Suppressor macrophage treated with lipopolysaccharide for 4 hours (primary cell): ENCODE measurements at places on chromosomes 3 and 15.
A peak's percentile ranks its signal among the peaks of the same experiment; 100 is the strongest.

GRCh38 chr3:67866571-67866970 is 212.2 kb upstream of the SUCLG2 start:
- no peak for DNase-seq

DNA sequence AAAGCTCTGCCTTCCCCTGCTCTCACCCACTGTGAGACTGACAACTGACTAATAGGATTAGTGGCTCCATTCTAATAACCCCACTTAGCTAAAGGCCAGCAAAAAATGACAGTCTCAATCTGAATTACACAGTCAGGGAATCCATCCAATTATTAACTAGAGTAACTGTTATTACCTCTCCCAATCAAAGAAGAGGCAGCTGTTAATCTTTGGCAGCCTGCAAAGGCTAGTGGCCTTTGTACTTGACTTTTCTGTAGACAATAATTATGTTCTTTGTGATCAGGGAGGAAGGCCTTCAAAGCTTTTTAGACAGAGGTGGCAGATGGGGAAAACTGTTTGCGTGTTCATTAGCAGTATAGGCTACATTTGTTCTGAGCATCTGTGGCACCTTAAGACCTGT is 177.7 kb downstream of the ISL2 start:
- no peak for DNase-seq

- peak; percentile 48 for DNase-seq
Measured at GRCh38 chr15:76809412-76810103, 95.6 kb downstream of the SCAPER start.

- no peak for DNase-seq
Measured at GRCh38 chr15:77723756-77724155, 91.0 kb upstream of the LINGO1 start.

- peak; percentile 0 for DNase-seq
Measured at GRCh38 chr3:124557-125179, 71.9 kb upstream of the CHL1 start.

- peak; percentile 97 for DNase-seq
Measured at GRCh38 chr3:195914648-195915473, 6.5 kb upstream of the TNK2 start.

DNA sequence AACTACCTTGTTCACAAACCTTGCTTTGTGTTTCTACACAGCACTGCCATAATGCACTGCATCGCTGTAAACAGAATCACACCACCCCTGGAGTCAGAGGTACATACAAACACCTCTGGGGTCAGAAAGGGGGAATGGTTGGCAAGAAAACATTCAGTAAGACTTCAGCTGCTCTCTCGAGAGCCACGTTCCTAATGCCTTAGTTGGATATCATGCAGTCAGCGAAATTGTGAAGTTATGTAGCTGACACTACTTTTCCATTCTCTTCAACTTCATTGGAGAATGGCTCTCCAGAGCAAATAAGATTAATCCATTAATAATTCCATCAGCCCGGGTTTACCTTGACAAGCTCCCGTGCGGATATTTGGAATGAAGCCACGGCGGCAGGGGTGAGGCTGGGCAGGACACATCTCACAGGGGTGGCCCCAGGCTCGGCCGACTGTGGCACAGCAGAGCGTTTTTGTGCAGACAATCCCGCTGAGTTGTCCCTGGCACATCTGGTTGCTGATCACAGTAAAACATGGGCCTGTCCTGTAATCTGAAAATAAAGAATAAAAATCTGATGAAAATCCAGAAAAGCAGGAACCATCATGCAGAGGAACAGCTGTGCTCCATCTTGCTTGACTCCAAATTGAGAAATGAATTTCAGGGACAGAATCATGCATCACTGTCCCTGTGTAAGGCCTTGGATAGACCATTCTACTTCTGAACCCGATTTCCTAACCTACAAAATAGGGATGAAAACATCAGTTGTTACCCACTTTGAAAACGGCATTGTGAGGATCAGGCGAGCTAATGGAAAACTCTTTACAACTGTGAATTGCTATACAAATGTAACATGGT is 108.0 kb downstream of the FBN1 start:
- DNase-seq, result no peak

GRCh38 chr3:109853077-109853731 is 515.9 kb upstream of the DPPA4 start:
- DNase-seq, result no peak

GRCh38 chr15:77083381-77084160 is 12.7 kb upstream of the TSPAN3 start:
- peak; percentile 51 for DNase-seq

- no peak for DNase-seq
Measured at GRCh38 chr3:158771577-158771976, 30.3 kb upstream of the MFSD1 start.

GRCh38 chr3:168088106-168088720 is 7.5 kb downstream of the GOLIM4 start:
- no peak for DNase-seq

- DNase-seq, result peak; percentile 85
Measured at GRCh38 chr3:182925330-182925943, 54.9 kb downstream of the DCUN1D1 start.

DNA sequence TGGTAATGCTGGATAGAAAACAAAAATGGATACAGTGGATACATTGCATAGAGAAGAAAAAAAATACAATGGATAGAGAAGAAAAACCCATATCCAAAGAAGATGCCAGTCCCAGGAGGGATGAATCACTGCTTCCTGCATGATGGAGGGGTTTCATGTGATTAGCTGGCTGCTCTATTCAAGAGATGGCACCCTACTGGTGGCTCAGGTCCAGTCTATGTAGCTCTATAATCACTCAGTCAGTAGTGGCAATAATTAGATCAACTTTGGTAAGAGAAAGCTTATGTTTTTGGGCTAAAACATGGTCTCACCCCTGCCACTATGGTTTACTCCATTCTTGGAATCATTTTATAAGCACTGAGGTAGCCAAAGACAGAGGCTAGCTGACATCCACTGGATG is 33.7 kb upstream of the NOX5 start:
- DNase-seq, result no peak

GRCh38 chr3:168613151-168613550 is 517.4 kb upstream of the GOLIM4 start:
- no peak for DNase-seq

DNA sequence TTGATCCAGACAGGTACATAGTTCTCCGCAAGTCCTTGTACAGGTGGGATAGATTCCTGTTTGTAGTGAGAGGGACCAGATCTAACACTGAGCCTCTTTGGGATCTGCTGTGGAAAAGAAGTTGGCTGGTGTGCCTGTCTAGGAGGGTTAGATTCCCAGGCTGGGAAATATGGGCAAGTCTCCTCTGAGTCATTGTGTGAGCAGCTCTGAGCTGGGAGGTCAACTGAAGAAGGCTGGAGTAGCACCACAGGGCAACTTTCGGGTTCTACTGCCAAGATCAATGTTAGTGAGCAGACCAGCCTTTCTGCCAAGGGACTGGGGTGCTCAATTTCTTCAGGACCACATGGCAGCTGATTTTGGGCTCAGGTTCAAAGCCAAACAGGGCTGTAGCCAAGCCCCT is 33.4 kb downstream of the CLDN1 start:
- no peak for DNase-seq

DNA sequence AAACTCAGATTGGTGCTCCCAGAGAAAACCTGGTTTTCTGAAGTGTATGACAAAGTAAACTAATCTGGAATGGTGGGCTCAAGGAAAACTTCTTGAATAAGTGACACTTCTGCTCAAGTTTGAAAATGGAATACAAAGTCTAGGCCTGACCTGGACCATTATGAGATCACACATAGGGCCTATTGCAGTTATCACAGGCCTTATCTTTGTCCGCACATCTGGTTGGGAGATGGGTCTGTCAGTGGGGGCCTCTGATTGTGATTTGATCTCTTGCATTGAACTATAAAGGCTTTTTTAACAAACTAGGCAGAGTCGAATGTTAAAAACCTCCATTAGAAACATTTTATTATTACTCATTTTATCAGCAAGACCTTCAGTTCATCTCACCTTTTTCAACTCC is 405.6 kb downstream of the PTPRG start:
- DNase-seq, result no peak

- no peak for DNase-seq
Measured at GRCh38 chr15:40879609-40880008, 5.6 kb upstream of the RHOV start.

- DNase-seq, result peak; percentile 36
Measured at GRCh38 chr3:12198301-12198700, 39.6 kb upstream of the TIMP4 start.

- DNase-seq, result peak; percentile 85
Measured at GRCh38 chr3:129592381-129593131, 13.9 kb downstream of the PLXND1 start.

DNA sequence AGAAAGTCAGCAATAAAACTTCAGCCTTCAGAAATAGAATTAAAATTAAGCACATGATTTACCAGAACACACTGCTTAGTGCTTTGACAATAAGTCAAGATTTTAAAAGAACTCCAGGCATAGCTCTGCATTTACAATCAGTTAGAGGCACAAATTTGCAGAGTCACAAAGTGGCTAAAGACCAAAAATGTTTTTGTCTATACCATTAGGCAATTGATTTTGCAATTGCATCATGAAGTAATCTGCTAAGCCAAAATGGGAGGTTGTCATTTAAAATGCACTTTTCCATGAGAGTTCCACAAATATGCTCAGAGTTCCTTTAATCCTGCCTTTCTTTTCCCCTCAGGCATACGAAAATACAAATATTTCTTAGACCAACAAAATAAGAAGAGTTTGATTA is 10.1 kb upstream of the DCP1A start:
- peak; percentile 33 for DNase-seq
